ENCODE measurements at places on chromosomes 5 and 9. TPM values are rescaled to one million over a fixed set of nuclear protein-coding genes. Genes with fewer than 3 reads are reported as not detected.

- H3K4me3 ChIP-seq, result no peak overlapping the region
- no peak overlapping the region for H3K27ac ChIP-seq
- H3K36me3 ChIP-seq, result no peaks in the 10 kb centered on the region
- H3K4me1 ChIP-seq, result no peaks in the 10 kb centered on the region
- no peaks in the 10 kb centered on the region for H3K27me3 ChIP-seq
These were observed 103.6 kb upstream of the SHB start for GRCh38 chr9:38172586-38172985.

DNA sequence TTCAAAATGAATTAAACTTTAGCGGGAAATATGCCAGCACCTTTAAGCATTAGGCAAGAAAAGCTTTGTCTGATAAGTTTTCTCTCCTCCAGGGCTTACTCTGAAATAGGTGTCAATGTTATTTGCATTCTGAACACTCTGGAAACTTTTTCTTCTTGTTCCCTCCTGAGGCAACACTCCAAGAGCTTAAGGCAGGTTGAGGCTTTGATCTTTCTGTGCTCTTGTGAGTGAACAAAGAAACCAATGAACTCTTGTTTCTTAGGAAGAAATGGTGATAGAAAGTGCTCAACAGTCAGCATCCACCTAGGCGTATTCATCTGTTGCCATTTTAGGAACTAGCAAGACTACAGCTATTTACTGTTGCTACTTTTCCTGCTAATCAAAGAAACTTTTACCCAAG lies 259.8 kb downstream of the NFIB start:
- no peak overlapping the region for H3K27ac ChIP-seq
- H3K27me3 ChIP-seq, result no peaks in the 10 kb centered on the region
- H3K36me3 ChIP-seq, result no peaks in the 10 kb centered on the region
- H3K4me1 ChIP-seq, result no peaks in the 10 kb centered on the region

The NMUR2 gene
- not detected for total RNA-seq

The AMBP gene
- total RNA-seq, result not detected

GRCh38 chr5:158435161-158435616 lies 576.2 kb upstream of the CLINT1 start:
- no peak overlapping the region for H3K4me3 ChIP-seq
- H3K27ac ChIP-seq, result no peak overlapping the region
- no peak for DNase-seq
- peaks cover 26% of the 10 kb centered on the region for H3K4me1 ChIP-seq

All from esophagus muscularis mucosa (tissue), 4 donors.